ENCODE measurements at places on chromosomes 1 and 21.

GRCh38 chr1:110864287-110864686, 8.7 kb upstream of the CD53 start:
- DNase-seq = no peak

- DNase-seq = no peak
These were observed 14.3 kb downstream of the SMG5 start for GRCh38 chr1:156268336-156268735.

DNA sequence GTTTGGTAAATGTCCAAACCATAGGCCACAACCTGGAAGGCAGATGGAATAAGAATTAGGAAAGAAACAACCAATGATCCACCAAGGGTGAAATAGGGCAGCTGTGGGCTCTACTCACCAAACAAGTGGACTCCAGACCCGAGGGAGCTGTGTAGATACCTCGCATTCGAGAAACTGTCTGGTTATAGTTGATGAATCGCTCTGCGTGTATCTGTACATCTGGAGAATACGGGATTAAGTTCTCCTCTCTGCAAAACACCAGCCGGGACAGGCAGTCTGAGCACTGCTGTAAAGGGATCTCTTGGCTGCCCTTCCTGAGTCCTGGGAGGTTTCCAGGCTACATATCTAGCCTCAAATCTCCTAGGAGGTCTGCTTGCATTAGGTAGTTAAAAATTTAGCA, 9.4 kb upstream of the UBR4 start:
- no peak for DNase-seq

DNA sequence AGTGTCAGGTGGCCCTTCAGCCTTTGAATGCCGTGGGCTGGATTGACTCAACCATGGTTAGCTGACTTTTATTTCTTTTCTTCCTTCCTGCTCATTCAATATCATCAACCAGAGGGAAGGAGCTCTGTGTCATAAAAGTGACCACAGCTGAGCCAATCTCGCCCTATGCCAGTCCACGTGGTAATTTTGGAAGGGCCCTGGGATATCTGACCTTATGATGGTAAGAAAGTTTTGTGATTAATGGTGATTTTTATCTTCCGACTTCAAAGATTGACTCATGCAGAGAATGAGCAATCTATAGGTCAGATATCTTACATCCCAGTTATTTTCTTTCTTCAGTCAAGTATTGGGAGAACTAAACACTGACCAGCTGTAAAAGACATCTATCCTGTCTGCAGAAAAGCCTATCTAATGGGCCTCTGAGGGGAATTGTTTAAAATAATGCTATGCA, 170.3 kb downstream of the ZC3H11B start:
- peak; percentile 85 for DNase-seq

- no peak for DNase-seq
These were observed 218.5 kb downstream of the PTPRU start for GRCh38 chr1:29454616-29455380.

DNA sequence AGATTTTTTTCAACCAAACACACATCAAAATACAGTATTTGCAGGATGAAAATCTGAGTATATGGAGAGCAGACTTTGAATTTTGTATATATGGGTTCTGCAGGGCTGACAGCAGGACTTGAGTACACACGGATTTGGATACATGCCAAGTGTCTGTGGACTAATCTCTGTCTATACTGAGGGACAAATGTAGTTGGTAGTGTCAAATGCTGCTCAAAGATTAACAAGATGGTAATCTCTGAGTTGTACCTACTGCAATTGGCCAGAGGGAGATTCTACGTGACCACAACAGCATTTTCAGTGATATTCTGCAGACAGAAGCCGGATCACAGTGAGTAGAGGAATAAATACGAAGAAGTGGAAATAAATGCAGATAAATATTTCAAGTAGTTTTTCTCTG, 43.4 kb downstream of the SHCBP1L start:
- DNase-seq = no peak

DNA sequence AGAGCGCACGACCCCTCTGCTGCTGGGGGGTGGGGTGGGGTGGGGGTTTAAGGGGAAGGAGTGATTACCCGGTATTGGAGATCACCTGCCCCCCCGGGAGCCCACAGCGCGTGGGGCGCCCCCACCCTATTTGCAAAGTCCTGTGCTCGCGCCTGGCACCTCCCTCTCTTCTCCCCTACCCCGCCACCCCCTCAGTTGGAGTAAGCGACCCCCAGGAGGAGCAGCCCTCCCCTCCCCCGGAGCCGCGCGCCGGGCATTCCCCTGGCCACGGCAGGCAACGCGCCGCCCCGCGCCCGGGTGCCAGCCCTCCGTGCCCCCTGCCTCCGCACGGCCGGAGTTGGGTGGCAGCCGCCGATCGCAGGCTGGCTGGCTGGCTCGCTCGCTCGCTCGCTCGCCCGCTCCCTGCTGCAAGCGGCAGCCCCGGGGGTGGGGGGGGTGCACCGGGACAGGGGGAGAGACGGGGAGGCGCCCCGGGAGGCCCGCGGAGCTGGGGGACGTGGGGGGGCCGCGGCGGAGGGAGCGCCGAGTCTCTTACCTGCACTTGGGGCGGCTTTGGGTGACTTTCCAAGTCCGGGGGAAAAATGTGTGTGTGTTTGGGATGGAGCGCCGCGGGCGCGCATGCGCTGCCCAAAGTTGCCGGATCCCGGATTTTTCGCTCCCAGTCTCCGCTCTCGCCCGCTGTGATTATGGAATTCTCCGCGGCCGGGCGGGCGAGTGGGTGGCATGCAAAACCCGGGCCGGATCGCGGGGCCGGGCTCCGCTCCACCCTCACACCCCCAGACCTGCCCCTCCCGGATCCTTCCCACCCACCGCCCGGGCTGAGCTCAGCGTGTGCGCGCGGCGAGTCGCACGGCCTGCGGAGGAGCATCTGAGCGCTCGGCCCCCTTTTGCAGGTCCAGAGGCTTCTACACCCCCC, at the start of gene CASZ1:
CASZ1 (minus strand) TSS at position 618 of the 916 bp plus-strand sequence. CDS start 102,757 bp downstream, outside the sequence.
- DNase-seq = peak; percentile 72

DNA sequence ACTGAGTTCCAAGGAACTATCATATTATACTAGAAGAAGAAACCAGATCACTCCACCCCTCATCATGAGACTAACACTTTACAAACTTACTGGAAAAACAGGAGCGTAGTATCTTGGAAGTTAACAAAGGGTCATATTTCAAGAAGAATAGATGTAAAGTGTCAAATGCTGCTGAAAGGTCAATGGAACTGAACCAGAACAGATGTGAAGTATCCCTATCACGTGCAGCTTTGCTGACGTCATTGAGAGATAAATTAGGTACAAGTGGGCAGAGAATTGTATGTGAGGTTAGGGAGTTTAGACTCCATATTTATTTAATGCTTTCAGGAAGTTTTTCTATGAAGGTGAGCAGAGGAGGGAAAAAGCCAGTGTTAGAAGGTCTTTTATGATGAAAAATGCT, 483.0 kb downstream of the NCAM2 start:
- no peak for DNase-seq

DNA sequence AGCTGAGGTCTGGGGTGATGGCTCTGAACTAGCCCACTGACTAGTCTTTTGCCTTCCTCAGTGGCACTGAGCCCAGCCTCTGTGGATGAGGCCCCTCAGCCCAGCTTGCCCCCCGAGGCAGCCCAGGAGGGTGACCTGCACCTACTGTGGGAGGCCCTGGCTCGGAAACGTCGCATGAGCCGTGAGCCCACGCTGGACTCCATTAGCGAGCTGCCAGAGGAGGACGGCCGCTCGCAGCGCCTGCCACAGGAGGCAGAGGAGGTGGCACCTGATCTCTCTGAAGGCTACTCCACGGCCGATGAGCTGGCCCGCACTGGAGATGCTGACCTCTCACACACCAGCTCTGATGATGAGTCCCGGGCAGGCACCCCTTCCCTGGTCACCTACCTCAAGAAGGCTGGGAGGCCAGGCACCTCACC, 87.8 kb downstream of the TRIM11 start:
- no peak for DNase-seq

DNA sequence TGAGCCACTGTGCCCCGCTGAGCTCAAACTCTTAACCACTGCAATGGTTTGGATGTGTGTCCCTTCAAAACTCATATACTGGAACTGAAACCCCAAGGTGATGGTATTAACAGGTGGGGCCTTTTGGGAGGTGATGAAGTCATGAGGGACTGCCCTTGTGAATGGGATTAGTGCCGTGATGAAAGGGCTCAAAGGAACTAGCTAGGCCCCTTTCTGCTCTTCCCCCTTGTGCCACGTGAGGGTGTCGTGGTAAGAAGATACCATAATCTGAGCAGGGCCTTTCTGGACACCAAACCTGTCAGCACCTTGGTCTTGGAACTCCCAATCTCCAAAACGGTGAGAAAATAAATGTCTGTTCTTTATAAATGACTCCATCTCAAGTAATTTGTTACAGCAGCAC, 45.5 kb upstream of the SPOCD1 start:
- no peak for DNase-seq

GRCh38 chr1:80036690-80037432, 1030.3 kb upstream of the ADGRL4 start:
- no peak for DNase-seq

- DNase-seq = no peak
These were observed 76.2 kb downstream of the PBX1 start for GRCh38 chr1:164635059-164635802.

GRCh38 chr1:229237320-229237719, 33.6 kb upstream of the RAB4A start:
- no peak for DNase-seq

GRCh38 chr1:12279003-12279402, 49.2 kb downstream of the VPS13D start:
- DNase-seq = no peak

DNA sequence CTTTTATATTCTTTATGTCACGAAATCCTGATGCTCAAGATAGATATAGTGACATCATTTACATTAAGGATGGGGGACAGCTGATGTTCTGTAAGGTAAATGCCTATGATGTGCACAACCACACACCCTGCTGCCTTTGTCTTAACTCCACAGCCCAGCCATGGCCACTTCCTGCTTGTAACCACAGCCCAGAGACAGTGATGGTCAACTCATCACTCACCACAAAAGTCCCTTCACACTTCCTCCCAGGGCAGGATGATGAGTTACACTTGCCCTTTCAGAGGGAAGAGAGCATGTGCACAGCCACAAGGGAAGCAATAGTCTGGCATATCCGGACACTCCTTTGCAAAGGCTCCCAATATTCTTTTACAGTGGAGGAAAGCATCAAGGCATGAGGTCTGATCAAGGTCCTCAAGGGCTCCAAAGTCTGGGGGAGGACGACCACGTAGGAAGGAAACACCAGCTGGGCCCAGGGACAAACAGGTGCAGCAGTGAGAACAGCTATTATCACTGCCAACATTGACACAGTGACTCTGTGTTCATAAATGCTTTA, 53.8 kb downstream of the PLPP3 start:
- DNase-seq = peak; percentile 35

DNA sequence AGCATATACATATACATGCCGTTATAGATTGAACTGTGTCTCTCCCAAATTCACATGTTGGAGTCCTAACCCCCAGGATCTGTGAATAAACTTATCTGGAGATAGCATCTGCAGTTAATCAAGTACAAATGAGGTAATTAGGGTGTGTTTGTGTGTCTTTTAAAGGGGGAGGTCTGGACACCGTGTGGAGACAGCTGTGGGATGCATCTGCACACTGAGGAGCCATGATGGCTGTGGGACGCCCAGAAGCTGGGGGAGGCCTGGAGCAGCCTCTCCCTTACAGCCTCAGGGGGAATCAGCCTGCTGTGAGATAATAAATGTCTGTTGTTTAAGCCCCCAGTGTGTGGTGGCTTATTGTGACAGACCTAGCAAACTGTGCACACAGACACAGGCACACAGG, 51.8 kb upstream of the COL18A1 start:
- no peak for DNase-seq

DNA sequence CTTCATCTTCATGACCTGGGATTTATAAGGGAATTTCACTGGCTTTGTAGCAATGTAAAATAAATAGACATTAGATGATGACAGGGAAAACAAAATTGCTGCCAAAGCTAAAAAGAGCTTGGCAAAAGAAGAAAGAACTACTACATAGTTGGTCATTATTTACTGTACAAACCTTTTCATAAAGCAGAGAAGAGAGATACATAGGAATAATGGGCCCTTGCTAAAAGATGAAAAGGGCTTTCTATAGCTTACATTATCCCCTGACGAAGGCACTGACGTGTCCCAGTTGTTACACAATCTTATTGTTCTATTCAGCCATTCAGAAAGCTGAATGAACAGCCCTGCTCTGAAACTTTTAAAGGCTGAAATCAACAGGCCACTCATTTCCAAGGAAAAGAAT, 57.1 kb downstream of the ZC3H11B start:
- DNase-seq = no peak

- DNase-seq = no peak
These were observed 4.9 kb downstream of the MTF2 start for GRCh38 chr1:93083979-93084378.

DNA sequence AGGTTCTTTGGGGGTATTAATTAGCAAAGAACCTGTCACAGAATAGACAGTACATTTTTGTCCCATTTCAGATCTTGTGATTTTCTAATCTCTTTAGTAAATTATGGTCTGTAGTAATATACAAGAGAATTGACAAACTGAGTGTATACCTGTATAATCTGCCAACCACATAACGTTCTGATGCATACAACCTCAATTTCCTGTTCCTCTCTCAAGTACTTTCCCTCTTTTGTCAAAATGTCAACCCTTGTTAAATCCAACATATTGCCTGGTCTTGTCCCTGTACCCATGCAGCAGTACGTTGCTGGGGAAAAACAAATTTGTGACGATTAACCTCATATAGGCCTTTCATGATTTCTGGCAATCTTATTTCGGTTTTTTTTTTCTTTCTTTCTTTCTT, 1.1 kb downstream of the ARV1 start:
- no peak for DNase-seq

DNA sequence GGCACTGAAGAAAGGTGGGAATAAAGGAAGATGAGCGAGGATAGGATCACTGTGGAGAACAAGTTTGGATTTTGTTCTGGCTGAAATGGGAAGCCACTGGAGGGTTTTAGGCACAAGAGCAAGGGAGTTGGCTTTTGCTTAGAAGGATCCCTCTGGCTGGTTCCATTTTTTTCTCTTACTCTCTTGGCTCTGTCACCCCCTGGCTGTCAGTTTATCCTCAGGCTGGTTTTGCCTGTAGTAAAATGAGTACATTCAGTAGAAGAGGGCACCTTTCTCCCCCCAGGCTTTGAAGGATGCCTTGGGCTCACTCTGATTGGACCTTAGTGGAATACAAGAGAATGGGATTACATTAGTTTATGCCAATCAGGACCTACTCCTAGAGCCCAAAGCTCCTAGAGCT, 17.1 kb downstream of the CACHD1 start:
- no peak for DNase-seq

- no peak for DNase-seq
These were observed 472.3 kb upstream of the VAMP3 start for GRCh38 chr1:7298749-7299151.

- peak; percentile 76 for DNase-seq
These were observed 49.9 kb upstream of the GUCA2A start for GRCh38 chr1:42214447-42214871.

DNA sequence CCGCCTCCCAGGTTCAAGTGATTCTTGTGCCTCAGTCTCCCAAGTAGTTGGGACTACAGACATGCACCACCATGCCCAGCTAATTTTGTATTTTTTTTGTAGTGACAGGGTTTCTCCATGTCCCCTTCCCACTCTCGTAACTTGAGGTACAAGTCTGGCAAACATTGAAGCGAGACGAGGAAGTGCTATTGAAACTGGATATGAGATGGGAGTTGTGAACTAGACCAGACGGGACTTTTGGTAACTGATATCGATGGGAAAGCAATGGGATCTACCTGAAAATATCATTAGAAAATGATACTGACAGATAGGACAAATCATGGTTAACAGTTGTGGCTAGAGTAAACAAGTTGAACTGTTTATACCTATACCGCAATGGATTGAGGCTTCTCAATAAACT, 95.2 kb upstream of the TRABD2B start:
- DNase-seq = no peak

Measured in stromal cell of bone marrow (primary cell).